CD4-positive, alpha-beta T cell (primary cell): ENCODE measurements at places on chromosomes 3 and 15.

DNA sequence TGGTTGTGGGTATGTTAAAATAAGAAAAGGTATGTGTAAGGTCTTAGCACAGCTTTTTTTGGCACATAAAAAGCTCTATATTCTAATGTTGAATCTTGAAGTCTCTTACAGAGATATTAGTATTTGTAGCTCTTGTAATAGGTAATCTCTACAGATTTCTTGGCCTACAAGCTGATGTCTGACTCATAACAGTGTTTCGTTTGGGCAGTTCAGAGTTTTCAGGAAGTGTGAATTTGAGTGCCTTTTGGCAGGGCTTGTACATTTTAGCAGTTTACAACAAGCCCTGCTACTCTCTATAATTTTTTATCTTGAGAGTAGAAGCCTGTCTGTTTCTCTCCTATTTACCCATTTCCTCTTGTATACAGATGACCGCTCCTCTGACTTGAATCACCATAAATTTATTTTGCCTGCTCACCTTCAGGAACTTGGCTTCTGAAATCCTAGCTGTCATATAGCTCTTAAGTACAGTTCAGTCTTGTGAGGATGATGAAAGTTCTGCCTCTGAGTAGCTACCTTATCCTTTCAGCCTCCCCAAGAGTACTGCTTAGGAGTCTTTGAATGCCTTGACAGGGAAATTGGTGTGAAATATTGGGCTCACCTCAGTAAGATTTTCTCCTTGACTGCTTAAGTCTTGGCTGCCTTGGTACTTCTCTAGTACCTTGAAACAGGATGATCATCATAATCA lies 419.9 kb upstream of the RARB start:
- no peak for DNase-seq

DNA sequence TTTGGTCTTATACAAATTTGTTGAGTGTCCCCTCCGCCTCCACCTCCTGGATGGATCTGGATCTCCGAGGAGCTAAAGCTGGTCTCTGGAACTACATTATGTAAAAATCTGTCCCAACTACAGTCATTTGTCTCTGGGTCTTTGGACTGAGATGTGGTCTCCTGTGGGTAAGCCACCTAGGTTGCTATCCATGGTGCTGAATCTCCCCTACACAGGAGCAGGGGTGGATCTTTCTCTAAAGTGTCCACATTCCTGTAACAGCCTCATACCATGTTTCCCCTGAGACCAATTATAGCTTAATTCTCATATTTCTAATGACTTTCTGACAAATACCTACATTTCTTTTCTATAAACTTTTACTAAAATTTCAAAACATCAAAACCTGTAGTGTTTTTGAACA lies 625.8 kb downstream of the TAFA4 start:
- DNase-seq = peak; percentile 11

GRCh38 chr15:56490461-56490860 lies 25.5 kb upstream of the MNS1 start:
- no peak for DNase-seq

DNA sequence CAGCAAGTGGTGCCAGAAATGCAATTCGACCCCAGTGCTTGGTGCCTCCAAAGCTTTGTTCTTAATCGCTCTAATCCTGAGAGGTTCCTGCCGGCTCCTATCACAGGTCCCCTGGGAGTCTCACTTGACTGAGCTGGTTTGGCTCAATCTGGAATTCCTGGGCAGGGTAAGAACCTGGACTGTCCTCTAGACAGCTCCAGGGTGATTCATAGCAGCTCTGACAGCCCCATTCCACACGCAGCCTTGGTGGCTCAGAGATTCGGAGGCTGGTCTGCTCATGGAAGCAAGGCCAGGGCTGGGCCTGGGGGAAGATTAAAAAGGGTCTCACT lies 37.9 kb downstream of the MYO5C start:
- no peak for DNase-seq

GRCh38 chr15:64110950-64111678 lies 15.3 kb downstream of the SNX1 start:
- no peak for DNase-seq
